ENCODE measurements at places on chromosomes 12 and 14.

GRCh38 chr14:102063109-102063807 is 23.6 kb downstream of the HSP90AA1 start:
- peak; percentile 59 for DNase-seq

DNA sequence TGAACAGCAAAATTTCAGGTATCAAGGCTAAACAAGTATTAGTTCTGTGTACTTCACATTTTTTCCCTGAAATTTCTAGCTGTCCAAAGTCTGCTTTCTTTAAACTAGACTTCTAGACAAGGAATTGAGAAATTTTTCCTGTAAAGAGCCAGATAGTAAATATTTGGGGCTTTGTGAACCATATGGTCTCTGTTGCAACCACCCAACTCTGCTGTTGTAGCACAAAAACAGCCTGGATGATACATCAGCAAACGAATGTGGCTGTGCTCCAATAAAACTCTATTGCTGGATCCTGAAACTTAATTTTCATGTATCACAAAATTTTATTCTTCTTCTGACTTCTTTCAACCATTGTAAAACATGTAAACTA is 96.0 kb upstream of the SLC38A4 start:
- no peak for DNase-seq

DNA sequence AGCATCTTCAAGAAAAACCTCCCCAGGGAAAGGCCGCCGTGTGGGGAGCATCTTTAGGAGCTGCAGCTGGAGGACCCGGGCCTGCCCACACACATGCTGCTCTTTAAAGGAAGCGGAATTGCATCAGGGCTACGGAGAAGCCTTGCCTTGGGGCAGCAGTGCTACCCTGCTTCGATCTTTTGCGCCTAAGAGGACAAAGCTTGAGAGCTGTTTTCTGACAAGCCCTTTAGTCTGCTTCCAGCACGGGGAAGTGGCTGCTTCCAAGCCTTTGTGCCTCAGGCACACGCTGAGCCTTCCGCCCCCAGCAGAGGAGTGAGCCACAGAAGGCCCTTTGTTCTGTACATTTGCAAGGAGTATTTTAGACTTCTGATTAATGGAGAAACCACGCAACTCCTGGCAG is 31.5 kb downstream of the COA8 start:
- DNase-seq = no peak

DNA sequence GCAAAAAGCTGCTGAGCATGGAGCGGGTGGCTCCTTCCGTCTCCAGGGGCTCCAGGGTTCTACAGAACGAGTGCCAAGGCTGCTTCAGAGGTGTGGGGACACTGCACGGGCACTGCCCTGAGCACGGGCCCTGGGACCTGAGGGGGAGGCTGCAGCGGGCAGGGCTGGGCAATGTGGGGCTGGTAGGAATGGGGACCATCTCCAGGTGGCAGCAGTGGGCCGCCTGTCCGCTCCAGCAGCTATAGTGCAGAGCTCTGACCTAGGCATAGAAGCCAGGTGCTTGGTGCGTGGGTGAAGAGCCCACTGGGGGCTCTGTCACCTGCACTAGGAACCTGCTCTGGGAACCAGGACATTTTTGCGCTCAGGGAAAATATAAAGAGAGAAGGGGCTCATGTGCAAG is 22.3 kb downstream of the HDAC7 start:
- DNase-seq = peak; percentile 33

All from effector CD8-positive, alpha-beta T cell (primary cell).